ENCODE measurements at places on chromosomes 12 and 14.

DNA sequence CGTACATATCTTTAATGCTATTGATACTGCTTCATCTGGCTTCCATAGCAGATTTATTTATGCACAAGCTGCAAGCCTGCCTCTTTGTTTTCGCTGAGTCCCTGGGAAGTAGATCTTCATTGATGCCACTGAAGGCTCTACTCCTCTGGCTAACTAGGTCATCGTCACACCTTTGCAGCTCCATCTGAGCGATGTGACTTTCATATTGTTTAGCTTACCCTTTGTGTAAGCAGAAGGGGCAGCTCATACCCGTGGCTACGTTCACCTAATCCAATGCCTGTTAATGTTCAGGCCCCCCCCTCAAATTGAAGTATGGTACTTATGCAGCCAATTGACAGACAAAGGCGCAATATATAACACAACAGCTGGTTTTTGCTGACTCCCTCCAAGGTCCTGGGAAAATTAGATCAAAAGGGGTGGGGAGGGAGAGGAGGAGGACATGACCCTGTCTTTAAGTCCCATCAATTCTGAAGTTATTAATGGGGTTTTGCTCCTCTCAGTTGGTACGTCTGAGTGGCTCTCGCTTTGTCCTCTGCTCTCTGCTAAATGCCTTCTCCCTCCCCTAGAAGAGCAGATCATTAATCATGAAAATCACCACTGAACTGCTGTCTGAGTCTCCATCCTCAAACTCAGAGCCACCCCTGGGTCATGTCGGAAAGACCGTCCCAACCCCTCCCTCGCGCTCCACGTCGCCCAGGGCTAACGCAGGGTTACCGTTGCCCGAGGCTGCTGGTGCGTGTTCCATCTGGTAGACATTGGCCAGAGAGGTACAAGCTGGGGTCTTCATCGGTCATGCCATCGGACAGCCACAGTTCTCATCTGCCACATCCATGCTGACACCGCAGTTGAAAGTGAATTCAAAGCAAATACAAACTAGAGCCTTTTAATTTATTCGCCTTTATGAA lies 128.8 kb downstream of the ADGRD1 start:
- no peak for DNase-seq

- no peak for DNase-seq
These were observed 33.7 kb upstream of the ALG10B start for GRCh38 chr12:38282886-38283285.

DNA sequence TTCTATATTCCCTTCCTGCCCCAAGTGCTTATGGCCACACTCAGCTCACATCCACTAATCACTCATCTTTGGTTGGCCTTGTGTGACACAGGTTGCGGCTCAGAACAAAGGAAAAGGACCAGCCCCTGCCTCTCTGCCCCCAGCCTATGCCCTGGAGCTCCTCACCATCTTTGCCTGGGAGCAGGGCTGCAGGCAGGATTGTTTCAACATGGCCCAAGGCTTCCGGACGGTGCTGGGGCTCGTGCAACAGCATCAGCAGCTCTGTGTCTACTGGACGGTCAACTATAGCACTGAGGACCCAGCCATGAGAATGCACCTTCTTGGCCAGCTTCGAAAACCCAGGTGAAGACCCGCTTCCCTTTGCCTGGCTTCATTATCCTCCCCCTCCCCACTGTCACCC lies 15.8 kb upstream of the OAS2 start:
- DNase-seq = no peak

DNA sequence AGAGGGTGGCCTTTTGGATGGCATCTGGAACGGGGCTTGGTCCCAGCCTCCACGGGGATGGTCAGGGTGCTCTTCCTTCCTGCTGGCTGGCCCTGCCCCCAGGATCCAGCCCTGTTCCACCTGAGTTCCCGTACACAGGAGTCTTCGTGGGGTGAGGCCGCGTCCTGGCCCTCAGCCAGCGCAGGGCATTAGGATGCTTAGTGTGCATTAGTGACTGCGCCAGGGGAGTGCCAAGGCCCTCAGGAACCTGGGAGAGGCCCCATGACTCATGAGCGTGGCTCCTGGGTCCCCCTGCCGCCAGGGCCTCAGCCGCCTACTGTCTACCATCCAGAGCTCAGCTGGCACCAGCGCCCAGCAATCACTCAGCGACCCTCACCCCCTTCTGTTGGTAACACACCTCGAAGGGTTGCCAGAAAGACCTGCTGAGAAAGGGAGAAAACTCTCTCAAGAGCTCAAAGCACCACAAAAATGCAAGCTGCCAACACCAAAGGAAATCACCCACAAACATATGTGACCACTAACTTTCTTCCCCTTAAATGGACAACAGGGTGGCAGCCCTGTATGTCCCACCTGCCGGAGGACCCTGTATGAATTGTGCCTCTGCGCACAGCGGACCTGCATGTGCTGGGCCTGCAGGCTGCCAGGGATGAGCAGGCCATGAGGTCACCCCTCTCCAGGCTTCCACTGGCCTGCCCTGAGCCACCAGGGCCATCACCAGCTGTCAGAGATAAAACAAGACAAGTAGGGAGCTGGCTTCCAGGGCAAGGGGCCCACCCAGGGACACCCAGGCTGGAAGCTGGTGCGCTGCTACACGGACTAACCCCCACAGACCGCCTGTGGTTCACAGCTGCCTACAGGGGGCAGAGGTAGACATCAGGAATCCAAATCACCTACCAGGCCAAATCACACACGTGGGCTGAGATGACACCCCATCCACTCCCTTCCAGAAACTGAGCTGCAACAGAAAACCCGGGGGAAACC lies 28.7 kb downstream of the CCDC85C start:
- DNase-seq = no peak

GRCh38 chr12:40745386-40745785 lies 53.1 kb downstream of the CNTN1 start:
- DNase-seq = no peak

DNA sequence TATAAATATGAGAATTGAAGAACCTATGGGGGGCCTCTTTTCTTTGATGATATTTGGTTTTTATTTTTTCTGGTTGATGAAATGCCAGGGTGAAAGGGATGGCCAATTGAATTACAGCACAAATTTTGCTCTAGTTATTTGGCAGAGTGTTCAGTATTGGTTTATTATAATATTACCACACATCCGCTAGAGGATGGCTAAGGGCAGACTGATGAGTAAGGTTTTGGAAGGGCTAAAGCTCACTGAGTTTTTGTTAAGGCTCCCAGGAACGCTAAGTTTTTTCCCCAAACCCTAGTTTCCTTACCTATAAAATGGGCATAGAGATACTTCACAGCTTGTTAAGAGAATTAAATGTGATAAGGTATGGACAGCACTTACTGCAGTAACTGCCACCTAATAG lies 34.3 kb upstream of the LRRC10 start:
- DNase-seq = no peak

- peak; percentile 30 for DNase-seq
These were observed 896 bp upstream of the CDKN1B start for GRCh38 chr12:12716151-12716792.

DNA sequence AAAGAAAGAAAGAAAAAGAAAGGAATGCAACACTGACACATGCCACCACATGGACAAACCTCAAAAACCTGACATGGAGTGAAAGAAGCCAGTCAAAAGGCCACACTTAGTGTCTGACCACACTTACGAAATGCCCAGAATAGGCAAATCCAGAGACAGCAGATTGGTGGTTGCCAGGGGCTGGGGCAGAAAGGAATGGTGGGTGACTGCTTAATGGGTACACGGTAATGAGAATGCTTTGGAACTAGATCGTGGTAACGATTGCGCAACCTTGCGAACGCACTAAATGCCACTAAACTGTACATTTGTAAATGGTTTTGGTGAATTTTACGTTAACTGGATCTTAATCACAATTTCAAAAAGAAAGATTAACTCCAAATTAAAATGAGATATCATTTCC lies 39.5 kb downstream of the SCARB1 start:
- no peak for DNase-seq

Data from NCI-H510A treated with DMSO at 0.1 percent for 48 hours (cell line).